Fibroblast of mammary gland (primary cell): ENCODE measurements at places on chromosomes 1 and 21.

DNA sequence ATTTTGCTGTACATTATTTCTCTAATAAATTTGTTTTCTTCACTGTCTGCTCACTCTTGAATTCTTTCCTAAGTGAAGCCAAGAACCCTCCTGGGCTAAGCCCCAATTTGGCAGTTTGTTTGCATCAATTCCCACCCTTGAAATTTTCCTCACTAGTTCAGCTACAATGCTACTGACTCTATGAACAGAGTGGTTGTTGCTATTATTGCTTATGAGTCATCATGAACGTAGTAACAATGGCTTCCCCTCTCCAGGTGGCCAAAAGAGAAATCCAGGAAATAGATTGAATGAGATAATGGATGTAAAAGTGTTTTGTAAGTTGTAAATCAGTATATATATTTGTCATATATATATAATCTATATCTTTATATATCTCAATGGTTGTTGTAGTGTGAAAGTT, 193.0 kb downstream of the URB2 start:
- DNase-seq, result peak; percentile 2

- no peak for DNase-seq
Measured at GRCh38 chr21:16872616-16873015, 640.2 kb upstream of the CXADR start.

- peak; percentile 38 for DNase-seq
Measured at GRCh38 chr1:46394108-46394871, at the start of gene FAAH. Gene FAAH (plus strand): TSS chr1:46394317. CDS start chr1:46394349, 32 bp downstream.

DNA sequence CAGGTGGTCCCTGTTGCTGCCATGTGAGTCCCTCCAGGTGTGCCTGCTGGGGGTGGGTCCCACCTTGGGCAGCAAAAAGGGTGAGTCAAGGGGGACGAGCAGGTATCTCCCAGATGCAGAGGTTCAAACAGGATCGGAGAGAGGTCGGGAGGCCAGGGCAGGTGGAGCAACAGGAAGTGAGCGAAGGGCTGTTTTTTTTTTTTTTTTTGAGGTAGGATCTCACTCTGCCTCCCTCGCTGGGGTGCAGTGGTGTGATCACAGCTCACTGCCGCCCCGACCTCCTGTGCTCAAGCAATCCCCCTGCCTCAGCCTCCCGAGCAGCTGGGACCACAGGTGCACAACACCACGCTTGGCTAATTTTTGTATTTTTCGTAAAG, 39.4 kb downstream of the SLC2A7 start:
- no peak for DNase-seq

GRCh38 chr1:201329286-201329685, 46.0 kb downstream of the PKP1 start:
- peak; percentile 15 for DNase-seq

DNA sequence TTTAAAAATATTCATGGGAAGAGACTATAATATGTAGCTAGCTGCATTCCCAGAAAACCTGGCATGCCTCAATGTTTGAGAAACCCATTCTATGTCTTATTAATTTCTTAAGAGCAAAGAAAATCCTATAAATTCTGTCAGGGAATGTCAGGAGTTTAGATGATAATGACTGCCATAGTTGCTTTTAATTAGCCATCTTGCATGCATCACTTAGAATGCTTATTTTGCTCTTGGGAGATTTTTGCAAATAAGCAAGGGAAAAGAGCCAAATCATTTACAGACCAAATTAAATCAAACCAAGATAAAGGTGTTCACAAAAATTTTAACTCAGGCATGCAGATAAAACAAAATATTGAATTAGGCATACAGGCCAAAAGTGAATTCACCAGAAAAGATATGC, 152.8 kb downstream of the FASLG start:
- DNase-seq, result no peak

DNA sequence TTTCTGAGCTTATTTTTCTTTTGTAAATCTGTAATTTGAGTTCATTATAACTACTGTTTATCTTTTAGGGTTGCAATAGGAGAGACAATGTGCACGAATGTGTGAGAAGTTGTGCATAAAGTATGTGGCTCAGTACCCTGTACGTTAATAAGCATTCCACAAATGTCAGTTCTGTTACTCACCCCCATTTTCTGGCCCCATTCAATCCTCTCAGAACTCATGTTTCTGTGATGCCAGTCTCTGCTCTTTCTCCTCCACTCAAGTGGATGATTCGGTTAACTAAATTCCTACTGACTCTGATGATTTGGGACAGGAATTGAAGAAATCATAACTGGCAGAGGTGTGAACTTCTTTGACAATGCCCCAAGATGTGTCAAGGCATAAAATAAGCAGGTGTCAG, 10.2 kb upstream of the DMRTB1 start:
- DNase-seq, result peak; percentile 41

DNA sequence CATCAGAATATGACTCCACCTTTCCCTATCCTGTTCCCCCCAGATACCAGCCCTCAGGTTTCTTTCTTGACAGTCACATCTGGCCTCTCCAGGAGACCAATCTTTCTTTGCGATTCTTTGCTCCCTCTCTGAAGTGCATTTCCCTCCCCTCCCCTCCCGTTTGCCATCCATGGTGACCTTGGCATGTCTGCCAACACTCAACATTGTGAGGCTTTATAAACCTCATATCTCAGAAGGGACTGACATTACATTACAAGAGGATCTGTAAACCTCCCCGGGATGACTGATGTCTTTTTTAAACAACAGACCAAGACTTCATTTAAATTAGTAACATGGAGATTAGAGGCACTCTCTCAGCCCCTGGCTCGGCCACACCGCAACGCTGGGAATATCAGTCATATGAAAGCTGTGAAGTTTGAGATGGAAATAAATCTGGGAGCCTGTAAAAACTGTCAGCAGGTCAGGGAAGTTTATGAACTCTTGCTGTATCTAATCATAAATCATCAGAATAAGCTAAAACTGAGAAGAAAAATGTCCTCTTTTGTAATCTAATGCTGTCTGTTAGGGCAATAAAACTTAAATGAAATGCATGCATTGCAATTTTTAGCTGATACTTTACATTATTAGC, 401.7 kb upstream of the PROX1 start:
- DNase-seq, result no peak

- no peak for DNase-seq
Measured at GRCh38 chr1:184021728-184022127, 15.8 kb downstream of the COLGALT2 start.

DNA sequence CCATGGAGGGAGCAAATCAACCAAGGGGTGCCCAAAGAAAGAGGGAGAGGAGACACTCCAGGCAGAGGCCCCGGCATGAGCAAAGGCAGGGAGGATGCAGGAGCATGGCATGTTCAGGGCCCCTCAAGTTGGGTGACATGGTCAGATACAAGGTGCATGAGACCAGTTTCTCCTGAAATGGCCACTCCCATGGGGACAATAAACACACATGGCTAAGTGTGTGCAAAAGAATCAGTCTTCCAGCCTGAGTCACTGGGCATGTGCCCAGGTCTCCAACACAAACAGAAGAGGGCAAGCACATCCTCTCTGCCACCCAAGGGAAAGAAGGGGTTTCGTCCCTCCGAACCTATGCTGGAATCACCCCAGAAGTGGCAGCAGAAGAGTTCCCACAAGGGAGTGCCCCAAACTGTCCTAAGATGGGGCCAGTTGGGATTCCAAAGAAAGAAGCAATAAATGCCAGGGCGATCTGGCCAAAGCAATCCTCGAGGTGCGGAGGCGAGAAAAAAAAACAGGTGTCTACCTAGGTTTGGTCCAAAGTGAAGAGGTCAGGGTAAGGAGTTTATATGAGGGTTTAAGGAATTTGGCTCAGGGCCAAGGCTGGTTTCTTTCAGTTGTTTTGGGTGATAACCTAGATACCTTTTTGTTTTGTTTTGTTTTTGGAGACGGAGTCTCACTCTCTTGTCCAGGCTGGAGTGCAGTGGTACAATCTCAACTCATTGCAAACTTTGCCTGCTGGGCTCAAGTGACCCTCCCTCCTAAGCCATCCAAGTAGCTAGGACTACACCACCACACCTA, 13.2 kb downstream of the CASP9 start:
- peak; percentile 39 for DNase-seq

- DNase-seq, result peak; percentile 81
Measured at GRCh38 chr1:241592273-241592958, 47.8 kb downstream of the CHML start.

DNA sequence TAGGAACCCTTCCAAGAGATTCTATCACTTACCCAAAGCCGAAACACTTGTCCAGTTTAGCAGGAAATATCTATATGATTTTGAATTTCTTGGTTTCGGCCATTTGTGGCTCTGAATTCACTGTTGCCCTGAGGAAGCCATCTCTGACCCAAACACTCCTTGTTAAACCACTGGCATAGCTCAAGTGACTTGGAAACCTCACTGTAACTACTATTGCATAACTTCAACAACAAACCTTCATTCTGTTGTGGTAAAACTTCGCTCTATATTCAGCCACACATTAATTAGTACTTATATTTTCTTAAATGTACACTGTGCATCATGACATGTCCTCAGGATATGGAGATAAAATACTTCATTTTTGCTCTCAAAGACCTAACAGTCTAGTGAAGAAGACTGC, 63.2 kb downstream of the ST6GALNAC3 start:
- DNase-seq, result no peak

- DNase-seq, result no peak
Measured at GRCh38 chr21:16418642-16419041, 688.9 kb downstream of the USP25 start.

DNA sequence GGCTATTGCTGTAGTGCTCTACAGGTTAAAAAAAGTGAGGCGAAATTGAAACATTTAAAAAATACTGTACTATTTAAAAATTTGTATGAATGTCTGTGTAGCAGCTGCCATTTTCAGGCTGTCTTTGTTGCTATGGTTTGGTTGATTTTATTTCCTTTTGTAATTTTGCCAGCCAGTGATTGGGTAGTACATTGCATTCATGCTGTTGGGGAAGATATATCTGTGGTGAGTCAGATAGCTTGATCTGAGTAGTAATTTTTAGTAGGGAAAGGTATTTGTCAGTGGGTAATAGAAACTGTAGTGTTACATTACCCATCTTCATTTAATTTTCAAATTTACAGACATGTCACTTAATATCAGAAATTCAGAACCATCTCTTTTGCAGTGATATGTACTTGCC, 15.0 kb downstream of the NFIA start:
- DNase-seq, result peak; percentile 88

- peak; percentile 83 for DNase-seq
Measured at GRCh38 chr1:172654535-172654934, 4.4 kb upstream of the FASLG start.

DNA sequence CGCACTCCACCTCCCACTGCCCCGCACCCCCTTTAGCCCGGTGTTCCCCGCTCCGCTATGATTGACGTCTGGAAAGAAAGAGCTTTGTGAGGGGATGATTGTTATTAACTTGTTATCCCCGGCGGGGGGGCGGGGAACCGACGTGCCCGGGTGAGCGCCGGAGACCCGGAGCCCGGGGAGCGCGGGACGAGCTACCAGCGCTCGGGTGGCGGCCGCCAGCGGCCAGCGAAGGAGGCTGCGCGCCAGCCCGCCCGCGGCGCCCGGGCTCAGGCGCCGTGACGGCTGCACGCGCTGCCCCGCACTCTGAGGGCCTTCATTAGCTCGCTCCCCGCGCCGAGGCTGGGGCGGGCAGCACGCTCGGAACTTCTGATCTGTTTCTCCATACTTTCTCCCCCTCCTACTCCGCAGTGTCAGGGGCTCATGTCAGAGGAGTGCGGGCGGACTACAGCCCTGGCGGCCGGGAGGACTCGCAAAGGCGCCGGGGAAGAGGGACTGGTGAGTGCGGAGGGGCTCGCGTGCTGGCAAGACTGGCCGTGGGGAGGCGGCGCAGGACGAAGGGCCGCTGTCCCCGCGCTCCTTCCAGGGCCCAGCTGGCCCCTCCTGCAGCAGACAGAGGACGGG, 2.1 kb downstream of the LHX8 start:
- no peak for DNase-seq

GRCh38 chr1:35715568-35716002, 3.1 kb downstream of the C1orf216 start:
- DNase-seq, result peak; percentile 83

DNA sequence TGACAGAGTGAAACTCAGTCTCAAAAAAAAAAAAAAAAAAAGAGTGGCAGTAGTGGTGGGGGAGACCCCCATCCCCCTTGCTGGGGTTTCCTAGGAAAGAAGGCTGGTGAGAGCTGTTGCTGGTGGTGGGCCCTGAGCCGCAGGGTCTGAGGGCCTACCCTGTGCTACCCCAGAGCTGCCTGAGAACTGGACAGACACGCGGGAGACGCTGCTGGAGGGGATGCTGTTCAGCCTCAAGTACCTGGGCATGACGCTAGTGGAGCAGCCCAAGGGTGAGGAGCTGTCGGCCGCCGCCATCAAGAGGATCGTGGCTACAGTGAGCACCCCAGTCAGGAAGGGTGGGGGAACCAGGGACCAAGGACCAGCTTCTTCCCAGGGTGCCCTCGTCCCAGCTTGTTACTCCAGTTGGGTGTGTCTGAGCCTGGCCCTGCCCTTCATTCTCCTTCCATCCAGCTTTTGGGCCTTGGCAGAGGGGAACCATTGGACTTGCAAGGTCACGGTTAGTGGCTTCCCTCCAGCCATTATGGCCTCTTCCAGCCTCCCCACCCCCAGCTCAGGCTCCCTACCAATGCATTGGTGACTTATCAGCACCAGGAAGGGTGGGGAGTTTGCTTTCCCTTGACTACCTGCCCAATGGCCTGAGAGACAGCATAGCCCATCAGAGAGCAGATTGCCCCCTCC, 10.5 kb downstream of the LDLRAP1 start:
- DNase-seq, result no peak

- DNase-seq, result peak; percentile 62
Measured at GRCh38 chr21:15062606-15062965, 2.2 kb downstream of the NRIP1 start.

DNA sequence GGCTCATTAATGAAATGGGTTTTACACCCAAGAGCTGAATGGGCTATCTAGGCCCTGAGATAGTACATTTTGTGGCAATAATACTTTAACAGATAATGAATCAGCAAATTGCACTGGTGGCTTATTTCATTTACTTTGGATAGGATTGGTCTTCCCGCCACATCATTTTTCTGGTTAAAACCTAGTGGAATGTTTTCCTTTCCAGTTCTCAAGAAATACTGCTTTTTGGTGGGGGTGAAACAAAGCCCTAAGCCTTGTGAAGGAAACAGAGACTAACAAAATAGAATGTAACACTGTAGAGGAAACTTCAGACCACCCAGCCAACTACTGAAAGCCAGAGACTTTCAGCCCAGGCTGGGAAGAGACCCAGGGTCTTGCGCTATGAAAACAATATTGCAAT, 172.2 kb downstream of the HHIPL2 start:
- no peak for DNase-seq

GRCh38 chr1:17081439-17081838, 27.6 kb upstream of the SDHB start:
- no peak for DNase-seq
